Colonic mucosa (tissue), 4 donors: ENCODE measurements at places on chromosomes 3 and 15.

DNA sequence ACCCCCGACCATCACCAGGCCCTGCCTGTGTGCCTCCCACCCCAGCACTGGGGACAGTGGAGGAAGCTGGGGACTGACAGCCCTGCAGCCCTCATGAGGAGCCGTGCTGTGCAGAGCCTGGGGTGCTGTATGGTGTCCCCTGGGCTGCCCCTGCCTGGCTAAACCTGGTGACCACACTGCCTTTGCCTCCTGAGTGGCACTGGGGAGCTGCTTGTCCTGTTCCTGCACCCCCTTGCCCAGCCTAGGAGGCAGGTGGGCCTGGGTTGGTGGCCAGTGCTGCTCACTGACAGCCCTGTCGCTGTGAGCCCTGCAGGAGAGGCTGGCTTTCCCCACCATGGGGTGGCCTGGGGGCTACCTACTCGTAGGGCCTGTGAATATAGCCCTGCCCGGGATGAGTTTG is 159.4 kb downstream of the NSMCE3 start:
- DNase-seq = no peak

- no peak for DNase-seq
Measured at GRCh38 chr3:101484805-101485620, 28.0 kb downstream of the SENP7 start.

DNA sequence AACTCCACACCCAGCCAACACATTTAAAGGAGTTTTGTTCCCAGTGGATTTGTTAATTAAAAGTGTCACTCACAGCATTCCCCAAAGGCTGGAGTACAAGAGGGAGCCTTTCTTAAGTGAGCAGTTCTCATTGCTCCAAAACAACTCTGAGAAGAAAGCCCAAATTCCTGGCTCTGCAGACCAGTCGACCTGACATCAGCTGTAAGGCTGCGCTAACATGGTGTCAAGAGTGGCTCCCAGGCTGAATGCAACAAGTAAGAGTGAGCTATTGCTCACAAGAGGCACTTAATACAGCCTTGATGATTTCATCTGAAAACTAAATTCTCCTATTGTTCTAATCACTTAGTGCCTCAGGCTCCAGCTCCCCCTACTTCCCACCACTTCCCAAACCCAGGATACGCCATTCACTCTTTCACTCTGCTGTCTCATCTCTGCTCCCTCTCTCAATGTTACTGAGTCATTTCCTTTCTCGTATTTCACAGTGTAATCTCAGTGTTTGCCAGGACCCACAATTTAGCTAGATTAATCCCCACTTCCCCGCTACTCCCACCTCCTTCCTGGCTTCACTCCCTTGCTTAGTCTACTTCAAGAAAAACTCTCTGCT is 81.8 kb downstream of the WWTR1 start:
- peak; percentile 27 for DNase-seq

GRCh38 chr3:86785386-86785785 is 205.6 kb downstream of the VGLL3 start:
- DNase-seq = no peak

DNA sequence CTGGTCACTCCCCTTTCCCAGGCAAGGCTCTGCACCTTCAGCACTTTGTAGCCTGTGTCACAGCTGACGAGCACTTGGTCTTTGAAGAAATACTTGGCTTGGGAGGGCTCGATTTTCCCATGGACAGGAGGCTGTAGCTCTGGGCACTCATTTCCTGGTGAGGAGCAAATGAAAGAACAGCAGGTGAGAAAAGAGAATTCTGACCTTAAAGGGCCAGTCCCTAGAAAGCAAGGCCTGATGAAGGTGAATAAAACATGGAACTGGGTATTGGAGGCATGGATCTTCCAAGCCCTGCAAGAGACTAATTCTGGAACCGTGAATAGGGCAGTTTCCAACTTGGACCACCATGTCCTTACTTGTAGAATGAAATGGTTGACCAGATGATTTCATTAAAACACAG is 39.9 kb downstream of the MASP1 start:
- no peak for DNase-seq

DNA sequence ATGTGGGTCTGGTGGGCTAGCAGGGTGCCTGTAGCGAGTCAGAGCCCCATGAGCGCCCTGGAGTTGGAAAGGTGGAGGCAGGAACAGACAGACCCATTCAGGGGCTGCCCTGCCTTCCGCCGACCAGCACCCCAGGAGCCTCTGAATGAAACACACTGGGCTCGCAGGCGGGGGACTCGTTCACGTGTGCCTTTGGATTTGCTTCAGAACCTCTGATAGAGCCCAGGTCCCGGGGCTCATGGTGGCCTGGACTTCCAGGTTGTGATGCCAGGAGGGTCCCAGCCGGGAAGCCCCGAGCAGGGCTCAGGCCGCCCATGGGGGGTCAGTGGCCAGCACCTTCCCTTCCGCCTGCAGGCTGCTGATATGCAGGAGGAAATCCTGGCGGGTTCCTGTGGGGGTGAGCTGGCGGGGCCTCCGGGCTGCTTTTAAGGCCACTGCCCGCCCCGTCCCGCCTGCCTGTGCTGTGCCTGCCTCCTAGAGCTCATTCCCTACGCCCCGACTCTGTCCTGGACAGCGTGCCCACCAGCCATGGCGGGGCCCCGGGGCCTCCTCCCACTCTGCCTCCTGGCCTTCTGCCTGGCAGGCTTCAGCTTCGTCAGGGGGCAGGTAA is at the start of gene STAB1:
Gene STAB1 (plus strand): TSS at position 453 of the 610 bp plus-strand sequence. CDS start 76 bp downstream, at position 529.
- peak; percentile 25 for DNase-seq

GRCh38 chr15:91821458-91821857 is 32.0 kb upstream of the SLCO3A1 start:
- no peak for DNase-seq

DNA sequence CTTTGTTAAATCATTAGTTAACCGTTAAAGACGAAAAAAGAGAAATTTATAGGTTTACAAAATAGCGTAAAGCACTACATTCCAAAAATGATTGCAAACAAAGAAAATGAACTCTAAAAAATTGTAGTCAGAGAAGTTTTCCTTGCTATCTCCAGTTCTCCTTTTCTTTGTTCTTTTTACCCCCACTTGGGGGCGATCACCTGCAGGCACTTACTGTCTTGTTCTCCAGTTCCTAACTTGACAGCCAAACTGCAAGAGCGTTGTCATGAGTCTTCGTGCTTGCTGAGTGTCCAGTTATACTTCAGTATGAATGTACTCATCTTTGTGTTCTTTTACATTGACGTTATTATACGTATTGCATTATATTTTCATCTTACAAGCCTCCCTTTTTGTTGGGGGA is 54.5 kb downstream of the CHD2 start:
- DNase-seq = no peak

GRCh38 chr15:26926081-26926480 is 44.9 kb upstream of the GABRG3 start:
- DNase-seq = no peak

DNA sequence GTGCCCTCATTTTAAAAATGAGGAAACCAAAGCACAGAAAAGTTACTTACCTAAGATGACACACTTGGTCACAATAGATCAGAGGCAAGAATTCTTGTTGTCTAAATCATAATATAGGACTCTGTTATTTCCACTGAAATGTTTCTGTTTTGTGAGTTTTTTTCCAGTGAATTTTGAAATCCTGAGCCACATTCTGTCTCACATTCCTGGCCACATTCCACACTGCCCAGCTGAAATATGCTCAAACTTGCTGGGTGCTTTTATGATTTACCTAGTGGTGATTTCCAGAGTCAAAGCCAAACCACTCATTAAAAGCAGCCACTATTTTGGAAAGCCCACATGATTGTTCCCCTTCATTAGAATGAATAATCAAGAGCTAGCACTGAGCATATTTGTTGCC is 82.3 kb upstream of the NPHP3 start:
- no peak for DNase-seq

DNA sequence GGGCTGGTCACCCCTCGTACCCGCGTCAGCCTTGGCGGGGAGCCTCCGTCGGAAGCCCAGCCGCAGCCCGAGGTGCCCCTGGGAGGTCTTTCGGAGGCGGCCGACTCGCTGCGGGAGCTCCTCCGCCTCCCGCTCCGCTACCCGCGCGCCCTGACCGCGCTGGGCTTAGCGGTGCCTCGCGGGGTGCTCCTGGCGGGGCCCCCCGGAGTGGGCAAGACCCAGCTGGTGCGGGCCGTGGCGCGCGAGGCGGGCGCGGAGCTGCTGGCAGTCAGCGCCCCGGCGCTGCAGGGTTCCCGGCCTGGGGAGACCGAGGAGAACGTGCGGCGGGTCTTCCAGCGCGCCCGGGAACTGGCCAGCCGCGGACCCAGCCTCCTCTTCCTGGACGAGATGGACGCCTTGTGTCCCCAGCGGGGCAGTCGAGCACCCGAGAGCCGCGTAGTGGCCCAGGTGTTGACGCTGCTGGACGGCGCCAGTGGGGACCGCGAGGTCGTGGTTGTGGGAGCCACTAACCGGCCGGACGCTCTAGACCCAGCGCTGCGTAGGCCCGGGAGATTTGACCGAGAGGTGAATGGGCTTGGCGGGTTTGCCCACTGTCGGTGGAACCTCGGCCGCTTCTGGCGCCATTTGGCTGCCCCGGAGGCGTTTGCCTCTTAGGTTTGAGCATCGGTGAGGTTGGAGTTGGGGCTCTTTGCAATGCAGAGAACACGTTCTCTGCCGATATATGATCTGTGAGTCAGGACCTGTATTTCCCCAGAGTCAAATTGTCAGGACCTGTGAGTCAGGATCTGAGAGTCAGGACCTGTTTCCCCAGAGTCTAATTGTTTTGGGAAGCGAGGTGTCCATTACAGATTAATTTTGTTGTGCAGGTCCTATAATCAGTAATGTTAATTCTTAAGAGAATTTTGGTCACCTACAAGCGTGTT is 24.9 kb upstream of the GATM start:
- peak; percentile 44 for DNase-seq

- no peak for DNase-seq
Measured at GRCh38 chr15:71066983-71067382, 48.3 kb upstream of the THSD4 start.

DNA sequence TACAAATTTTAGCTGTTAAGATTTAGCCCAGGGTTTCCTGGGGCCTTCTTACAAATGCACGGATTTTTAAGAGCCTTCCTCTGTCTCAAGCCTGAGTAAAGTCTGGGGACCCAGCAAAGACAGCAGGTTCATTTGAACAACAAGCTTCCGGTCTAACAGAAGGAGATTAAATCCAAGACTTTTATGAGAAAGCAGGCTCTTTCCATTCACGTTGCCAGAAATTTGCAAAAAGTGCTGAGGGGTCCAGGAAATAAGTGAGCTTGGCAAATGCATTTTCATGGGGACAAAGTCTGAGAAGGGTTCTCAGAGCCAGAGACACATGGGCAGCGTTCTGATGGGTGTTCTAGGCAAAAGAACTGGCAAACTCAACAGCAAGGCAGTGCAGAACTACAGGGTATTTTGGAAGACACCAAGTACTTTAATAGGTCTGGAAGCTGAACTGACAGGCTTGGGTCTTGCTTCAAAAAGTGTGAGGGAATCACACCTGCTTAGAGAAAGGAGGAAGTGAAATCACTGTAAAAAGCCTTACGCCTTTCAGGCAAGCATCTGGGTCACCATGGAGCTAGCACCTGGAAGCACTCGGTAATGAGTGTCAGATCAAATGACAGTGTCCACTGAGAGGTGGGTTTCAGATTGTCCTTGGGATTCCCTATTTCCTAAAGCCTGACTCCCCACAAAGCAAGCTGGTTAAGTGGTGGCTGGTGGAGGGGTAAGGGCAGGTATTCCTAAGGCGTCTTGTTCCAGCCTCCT is 115.8 kb upstream of the ARHGEF3 start:
- DNase-seq = no peak

GRCh38 chr3:49872801-49873281 is 3.1 kb upstream of the CAMKV start:
- DNase-seq = no peak

DNA sequence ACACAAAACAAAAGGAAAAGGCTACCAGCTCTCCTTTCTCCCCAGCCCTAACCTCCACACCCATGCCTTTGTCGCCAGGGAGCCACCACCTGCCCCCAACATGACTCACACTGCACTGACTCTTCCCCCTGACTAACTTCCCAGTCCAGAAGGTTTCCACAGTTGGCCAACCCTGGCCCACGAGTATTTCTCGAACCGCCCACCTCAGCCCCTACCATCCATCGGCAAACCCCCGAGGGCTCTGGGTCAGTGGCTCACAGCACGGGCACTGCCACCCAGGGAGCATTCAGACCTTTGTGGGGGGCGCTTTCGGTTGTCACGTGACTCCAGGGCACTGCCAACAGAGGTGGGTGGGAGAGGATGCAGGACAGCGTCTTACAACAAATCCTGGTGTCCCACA is 152.3 kb downstream of the LRRC28 start:
- DNase-seq = no peak

DNA sequence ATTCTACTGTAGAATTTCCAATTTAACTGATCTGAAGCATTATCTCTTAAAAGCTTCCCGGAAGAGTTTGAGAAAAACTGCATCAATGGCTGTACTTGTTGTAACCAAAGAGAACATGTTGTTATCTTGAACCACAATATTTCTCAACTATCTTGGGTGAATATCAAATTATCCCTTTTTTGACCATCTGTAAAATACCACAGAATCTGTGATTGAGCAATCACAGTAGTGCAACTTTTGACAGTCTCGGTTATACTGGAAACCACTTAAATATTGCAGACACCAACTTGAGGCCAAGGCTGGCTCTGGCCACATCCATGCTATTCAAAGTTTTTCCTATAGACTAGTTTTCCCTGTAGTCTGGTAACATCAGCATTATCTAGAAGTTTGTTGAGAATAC is 842.8 kb upstream of the EPHA6 start:
- no peak for DNase-seq

DNA sequence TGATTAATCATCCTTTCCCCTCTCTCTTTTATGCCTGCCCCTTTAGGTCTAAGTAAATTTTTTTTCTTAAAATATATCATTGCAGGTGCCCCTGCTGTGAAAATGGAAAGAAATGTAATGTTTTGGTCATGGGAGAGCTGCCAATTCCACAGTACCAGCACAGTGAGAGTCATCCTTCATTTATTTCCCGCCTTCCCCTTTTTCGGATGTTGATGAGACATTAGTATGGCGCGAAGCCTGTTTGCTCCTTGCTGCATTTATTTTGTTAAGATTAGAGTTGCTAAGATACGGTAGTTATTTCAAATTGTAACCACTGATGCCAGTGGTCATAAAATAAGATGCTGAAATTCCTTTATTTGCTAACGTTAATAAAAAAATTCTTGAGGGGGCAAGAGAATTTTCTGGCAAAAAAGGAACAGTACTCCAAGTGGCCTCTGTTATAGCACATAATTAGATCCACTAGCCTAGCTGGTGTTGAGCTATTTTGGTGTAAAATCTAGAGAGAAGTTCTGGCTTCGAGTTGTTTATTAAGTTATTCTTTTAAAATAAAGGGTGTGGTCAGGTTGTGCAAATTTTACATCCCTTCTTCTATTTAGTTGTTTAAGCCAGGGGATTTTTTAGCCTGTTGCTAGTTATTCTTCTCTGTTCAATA is 62.8 kb downstream of the MDFIC2 start:
- no peak for DNase-seq

- no peak for DNase-seq
Measured at GRCh38 chr3:158565076-158565475, 5.9 kb upstream of the MLF1 start.
